NCI-H1930 (cell line): ENCODE measurements at places on chromosomes 3 and 15.

DNA sequence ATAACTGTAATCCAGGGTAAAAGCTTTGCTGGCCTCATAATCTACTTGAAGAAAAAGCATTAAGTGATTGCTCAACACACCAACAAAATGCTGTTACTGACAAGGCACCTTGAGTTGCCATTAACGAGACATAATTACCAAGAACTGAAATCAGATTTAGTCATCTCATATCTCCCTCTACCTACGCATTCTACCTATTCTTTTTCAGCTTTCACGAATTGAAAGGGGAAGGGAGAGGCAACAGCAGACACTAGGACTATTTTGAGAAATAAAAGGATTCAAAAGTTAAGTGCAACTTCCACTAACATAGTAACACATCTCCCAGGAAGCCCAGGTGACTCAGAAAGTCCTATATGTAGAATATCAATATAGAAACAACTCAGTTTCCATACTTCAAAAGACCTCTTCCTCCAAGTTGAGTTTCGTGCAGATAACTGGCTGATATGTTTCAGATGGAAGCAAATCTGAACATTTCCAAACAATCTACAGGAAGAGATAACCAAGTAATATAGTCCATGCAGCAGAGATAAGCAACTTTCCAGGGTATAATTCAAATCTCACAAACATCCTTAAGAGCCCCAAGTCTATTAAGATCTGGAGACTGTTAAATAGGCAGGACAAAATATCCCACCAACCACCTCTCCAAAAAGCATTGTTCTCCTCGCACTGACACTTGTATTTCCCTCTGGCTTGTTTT, 1.9 kb downstream of the OSBPL10 start:
- DNase-seq: no peak

DNA sequence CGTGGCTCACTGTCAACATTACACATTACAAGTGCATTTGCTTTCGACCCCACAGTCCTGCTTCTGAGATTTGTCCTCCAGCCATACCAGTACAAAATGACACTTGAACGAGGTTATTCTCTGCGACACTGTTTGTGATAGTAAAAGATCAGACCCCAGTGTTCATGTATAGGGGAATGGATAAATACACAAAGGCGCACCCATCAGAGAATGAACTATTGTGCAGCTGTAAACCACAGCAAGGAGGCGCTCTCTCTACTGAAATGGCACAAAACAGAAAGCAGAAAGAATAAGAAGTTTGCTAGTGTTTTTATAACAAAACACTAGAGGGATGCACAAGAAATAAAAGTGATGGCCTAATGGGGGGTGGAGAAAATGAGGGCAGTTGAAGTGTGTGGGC, 4.9 kb upstream of the CHSY1 start:
- DNase-seq: no peak

GRCh38 chr3:117263745-117264144, 554.2 kb downstream of the TUSC7 start:
- DNase-seq: no peak

DNA sequence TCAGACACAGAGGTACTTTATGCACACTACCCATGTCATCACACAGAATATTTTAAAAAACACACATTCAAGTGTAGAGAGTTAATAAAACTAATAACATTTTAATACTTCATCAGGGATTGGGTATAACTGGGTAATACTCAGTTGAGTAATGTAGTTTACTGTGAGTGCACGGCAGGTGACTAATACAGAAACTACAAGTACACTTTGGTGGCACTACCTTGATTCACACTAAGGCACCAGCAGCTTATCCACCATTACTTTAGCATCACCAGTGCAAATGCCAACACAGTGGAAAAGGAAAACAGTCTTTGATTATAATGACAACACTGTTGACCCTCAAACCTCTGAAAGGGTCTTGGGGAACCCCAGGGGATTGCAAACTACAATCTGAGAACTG, 33.6 kb downstream of the ZNF280D start:
- DNase-seq: no peak

GRCh38 chr3:23831517-23832394, 26.0 kb downstream of the UBE2E1 start:
- DNase-seq: no peak

GRCh38 chr3:193190146-193190786, 50.8 kb upstream of the PLAAT1 start:
- DNase-seq: peak; percentile 26

GRCh38 chr3:117532268-117532667, 822.7 kb downstream of the TUSC7 start:
- DNase-seq: no peak

DNA sequence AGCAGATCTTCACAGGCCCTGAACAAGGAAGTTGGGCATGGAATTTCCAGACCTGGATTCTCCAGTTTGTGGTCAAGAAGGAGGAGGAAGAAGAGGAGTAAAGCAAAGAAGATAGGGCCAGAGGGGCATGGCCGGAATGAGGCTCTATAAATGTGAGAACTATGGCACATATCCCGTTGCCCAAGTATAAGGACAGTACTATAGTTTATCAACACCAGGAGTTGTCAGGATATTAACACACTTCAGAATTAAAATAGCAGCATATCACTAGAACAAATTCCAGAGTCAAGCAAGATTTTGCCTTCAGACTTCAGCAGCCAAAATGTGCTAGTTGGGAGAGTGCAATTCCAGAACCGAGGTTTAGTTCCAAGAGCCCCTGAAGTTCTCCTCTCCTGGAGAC, 38.4 kb upstream of the PHLDB2 start:
- no peak for DNase-seq

DNA sequence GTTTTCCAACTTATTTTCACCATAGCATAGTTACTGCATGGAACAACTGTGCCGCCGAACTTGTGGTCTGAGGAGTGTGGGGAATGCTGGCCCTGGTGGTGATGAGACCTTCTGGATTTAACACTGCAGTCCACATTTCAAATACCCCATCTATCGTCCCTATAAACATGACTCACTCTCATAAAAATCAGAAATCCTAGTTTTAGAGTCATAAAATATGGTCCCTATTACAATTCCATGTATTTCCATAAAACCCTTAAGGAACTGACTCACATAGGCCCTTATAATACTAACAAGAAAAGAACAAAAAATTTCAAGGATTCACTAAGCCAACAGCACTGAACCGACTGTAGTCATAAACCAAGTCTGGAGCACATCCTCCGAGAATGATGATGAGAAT, 147.2 kb downstream of the FOXP1 start:
- no peak for DNase-seq

GRCh38 chr15:71575474-71576045, 234.8 kb upstream of the NR2E3 start:
- no peak for DNase-seq

GRCh38 chr15:60591496-60592370, 112.8 kb upstream of the ICE2 start:
- DNase-seq: no peak

DNA sequence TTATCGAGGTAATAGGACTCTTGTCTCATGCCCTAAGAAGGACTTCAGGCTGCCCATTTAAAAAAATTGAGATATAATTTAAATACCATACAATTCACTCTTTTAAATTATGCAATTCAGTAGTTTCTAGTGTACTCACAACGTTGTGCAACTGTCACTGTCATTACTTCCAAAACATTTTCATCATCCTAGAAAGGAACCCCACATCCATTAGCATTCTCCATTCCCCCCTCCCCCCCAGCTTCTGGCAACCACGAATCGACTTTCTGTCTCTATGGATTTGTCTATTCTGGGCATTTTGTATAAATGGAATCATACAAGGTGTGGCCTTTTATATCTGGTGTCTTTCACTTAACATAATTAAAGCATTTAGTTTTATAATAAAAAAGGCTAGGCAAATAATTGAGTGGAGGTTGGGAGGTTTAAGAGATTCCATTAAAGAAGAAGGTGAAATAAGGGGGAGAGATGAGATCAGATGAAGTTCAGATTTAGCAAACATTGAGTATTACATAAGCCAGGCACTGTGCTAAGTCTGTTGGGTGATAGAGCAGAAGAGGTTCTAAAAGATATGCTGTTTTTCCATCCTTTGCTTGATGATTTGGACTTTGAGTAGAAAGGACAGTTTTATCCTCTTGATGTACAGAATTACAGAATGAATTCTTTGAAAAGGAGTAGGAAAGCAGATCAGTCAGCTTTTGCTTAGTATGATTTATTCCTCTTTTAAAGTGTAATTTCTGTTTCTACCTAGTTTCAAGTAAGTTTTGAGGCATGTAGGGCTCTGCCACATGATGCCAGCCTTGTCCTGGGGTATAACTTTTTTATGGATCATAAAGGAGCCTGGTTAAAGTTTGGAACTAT, 36.3 kb downstream of the UBE2E2 start:
- DNase-seq: no peak

- DNase-seq: no peak
These were observed 12.7 kb downstream of the TICRR start for GRCh38 chr15:89587955-89588354.

DNA sequence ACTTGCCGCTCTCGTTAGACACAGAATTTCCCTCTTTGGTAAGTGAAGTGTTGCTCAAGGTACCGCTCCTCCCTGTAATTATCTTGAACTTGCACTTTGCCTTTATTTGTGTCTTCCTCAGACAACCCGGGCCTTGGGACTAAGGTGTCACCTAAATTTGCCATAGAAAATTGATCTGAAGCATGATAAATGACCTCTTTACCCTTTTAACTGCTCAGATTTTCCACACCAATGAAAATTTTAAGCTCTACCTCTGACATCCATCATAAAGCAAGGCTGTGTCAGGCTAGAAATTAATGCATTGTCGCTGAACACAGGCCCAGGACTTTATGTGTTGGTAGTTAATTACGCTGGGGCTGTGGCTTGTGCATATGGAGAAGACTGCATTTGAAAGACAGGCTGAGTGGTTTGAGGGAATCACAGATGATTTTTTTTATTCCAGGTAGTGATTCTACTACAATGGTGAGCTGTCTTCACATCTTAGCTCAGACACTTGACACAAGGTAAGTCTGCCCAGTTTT, 199.6 kb upstream of the CHRM5 start:
- no peak for DNase-seq

DNA sequence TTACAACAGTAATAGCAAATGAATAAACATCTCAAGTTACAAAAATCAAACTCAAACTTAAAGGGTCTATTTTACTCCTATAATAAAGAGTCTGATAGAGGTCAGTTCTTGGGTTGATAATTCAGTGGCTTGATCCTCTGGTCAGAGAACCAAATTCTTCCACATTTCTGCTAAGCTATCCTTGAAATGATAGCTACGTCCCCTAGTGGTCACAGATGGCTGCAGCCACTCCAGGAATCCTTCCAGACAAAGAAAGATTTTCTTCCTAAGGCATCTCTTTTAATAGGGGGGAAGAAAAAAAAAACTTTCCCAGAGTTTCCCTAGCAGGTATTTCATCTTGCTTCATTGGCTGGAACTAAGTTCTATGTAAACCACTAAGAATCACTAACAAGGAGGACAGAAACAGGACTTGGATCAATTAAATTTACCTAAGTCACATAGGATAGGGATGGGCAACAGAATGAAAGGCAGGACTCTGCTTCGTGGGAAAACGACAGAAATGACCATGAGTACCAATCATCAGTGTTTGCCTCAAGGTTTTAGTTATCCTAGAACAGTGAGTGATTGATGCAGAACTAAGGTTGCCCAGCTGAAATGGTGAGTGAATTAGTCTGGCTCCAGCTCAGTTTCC, 160.7 kb downstream of the STAC start:
- no peak for DNase-seq

DNA sequence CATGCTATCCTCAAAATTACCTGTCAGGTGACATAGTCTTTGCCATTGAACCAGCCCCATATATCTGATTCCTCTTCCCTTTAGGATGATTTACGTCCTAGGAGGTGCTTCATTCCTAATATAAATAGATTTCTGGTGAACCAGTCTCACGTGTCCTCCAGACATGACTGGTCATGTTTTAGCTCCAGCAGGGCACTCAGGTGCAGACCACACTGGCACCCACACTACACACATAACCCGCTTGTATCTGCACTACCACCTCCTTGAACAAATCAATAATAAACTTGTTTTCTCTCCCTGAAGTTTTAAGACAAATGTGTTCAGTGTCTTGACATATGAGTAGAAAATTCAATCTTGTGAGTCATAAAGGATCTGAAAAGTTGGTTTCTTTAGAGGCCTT, 155.5 kb downstream of the GOLIM4 start:
- DNase-seq: no peak

GRCh38 chr3:52004163-52004787, 8.6 kb upstream of the RPL29 start:
- DNase-seq: no peak

DNA sequence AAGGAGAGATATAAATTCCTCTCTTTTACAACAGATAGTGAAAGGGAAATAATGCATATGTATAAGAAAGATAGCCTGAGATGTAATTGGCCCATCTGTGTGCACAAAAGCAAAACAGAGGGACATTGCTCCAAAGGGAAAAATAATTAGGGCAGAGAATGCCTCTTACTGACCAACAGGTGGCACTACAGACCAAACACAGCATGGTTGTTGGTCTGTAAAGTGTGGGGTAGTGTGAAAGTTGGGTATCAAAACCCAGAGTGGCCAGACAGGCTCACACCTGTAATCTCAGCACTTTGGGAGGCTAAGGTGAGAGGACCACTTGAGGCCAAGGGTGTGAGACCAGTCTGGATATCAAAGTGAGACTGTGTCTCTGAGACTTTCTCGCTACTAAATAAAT, 4.5 kb upstream of the TLNRD1 start:
- no peak for DNase-seq

- no peak for DNase-seq
These were observed 32.8 kb downstream of the SEC62 start for GRCh38 chr3:169999433-169999832.

- DNase-seq: no peak
These were observed 2.9 kb downstream of the PHC3 start for GRCh38 chr3:170178651-170179050.

DNA sequence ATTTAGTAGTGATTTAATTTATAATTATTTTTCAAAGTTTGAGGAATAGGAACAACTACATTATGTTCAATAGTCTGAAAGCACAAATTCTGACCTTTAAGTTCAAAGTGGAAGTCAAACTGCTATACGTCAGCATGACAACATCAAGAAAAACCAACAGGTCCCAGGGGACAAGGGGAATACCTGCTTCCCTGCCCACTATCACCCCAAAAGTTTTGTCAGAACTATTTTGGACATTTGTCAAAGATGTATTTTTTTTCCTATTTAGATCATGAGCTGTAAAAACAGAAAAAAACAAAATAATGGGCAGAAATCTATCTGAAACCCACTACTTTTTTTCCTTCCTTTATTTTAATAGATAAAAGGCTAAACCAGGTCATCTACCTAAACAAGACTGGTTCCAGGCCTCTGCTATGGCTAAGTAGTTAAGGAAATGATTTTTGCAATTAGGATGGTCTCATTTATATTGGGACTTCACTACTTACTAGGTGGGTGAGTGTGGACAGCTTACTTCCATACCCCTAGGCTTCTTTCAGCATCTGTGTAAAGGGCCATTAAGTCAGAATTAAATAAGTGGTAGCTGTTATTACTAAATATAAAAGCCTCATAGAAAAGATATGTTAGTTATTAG, 746.3 kb downstream of the FHIT start:
- no peak for DNase-seq

- DNase-seq: no peak
These were observed 347.4 kb downstream of the SI start for GRCh38 chr3:164730815-164731360.
